ENCODE measurements at places on chromosomes 7 and 10.

DNA sequence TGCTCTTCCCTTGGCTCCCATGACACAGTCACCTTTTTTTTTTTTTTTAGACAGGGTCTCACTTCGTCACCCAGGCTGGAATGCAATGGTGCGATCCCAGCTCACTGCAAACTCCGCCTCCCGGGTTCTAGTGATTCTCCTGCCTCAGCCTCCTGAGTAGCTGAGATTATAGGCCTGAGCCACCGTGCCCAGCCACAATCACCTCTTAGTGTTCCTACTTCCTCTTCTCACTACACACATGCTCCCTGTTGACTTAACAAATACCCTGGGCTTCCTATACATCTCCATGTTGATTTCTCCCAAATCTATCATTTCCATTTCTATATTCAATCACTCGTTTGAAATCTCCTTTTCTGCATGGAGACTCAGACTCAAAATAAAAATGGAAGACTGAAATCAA, 91.7 kb downstream of the CUBN start:
- DNase-seq, result no peak

DNA sequence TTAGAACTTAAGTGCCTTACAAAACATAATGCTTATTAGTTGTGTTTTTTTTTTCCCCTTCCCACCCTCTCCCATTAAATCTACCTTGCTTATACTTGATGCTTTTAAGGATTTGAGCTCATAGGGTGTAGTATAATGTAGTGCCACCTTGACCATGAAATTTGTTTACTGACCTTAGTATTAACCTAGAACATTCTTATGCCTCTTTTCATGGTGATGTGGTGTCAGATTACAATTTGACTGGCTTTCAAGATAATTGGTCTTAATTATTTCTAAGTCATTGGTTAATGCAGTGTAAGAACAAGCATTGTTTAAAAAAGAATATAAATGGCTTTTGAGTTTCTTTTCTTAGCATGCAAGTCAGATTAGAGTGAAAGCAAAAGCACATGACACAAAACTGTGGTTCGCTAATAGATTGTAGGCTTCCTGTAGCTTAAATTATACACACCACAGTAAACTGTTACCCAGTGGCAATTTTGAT, 61.8 kb downstream of the ADD3 start:
- DNase-seq, result peak; percentile 80

GRCh38 chr7:133540096-133540860, 287.4 kb downstream of the EXOC4 start:
- DNase-seq, result no peak

DNA sequence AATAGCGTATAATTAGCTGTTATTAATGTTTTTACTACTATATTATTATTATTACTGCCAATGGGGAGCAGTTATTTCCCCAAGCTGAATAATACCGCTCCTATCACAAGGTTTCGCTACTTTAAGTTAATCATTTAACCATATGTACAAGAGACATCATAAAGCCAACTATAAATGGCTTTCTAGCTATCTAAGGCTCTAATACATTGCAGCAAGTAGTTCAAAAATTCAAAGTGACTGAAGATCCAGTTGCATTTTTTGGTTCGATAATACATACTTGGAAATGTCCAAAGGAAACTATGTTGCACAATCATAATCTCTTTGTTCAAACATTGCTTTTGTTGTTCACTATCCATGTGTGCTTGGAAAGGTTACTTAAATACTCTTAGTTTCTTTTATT, 952.0 kb upstream of the MBL2 start:
- no peak for DNase-seq

- DNase-seq, result no peak
Observed at GRCh38 chr10:104342941-104343411, 4.7 kb upstream of the ITPRIP start.

DNA sequence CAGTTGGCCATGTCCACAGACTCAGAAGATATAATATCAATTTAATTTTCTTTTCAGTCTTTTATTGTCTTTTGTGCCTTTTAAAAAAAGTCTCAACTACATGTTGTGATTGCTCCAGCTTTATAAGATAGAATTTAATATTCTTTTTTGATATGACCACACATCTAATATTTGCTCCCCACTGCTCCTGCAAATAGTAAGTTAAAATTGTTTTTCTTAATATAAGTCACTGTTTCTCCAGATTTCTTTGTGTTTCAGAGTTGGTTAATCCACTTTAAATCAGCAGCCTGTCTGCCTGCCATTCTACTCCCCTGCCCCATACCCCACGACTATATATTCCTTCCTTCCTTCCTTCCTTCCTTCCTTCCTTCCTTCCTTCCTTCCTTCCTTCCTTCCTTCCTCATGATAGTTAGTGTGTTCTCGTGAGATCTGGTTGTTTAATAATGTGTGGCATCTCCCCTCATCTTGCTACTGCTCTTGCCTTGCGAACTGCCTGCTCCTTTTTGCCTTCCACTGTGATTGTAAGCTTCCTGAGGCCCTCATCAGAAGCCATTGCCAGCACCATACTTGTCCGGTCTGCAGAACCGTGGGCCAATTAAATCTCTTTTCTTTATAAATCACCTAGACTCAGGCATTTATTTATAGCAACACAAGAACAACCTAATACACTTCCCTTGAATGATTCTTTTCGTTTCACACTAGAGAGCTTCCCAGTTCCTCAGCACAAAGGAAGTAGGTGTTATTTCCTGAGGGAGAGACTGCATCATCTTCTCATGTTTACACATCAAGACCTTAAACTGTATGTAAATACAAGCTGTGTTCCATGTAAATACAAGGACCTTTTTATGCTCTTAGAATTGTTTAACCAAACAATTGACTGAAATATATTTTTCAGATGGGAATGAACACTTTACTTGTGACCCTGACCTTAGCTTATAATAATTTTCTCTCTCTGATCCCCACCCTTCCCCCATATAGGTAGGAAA, 24.5 kb downstream of the TAS2R16 start:
- DNase-seq, result no peak

DNA sequence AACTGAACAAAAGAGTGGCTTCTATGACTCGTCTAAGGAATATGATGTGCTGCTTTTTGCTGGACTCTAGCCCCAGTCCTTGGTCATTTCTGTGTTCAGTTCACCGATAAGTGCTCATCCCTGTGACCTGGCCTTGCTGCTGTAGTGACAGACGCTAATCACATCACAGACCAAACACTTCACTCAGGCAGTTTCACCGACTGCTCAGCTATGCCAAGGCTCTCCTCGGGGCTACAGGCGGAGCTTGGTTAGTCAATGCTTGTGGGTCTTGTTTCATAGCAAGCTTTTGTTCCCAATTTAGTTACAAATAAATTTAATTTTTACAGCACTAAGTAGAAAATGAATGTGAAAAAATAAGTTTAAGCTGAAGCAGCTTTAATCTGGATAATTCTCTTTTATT, 190.8 kb upstream of the PRKCQ start:
- no peak for DNase-seq

GRCh38 chr10:63348245-63348850, 117.4 kb downstream of the JMJD1C start:
- DNase-seq, result no peak

GRCh38 chr7:99992330-99993038, 16.7 kb upstream of the AZGP1 start:
- DNase-seq, result no peak

DNA sequence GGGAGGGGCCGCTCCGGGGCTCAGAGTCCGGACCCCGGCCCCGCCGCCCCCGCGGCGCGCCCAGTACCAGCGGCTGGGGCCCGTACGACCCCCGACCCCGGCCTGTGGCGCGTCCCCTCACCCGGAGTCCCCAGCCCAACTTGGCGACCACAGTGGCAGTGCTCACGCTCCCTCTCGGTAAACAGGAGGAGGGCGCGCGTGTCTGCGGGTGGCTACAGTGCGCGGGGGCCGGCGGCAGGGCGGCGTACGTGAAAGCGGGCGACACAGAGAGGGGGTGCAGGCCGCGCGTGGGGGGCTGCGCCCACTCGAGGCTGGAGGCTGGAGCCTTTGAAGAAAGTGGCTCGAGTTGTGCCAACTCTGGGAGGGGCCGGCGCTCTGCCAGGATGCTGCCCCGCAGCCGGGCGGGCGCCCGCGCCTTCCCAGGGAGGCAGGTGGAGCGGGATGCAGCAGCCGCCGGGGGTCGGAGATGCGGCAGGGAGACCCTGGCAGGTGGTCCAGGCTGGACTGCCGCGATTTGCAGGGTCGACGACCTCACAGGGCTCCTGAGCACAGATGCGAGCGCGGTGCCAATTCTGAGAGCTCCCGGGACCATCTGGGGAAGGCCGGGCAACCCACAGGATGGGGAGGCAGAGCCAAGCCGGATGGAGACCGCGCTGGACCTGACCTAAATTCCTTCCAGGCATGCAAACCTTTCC, 655 bp downstream of the PTPRE start:
- no peak for DNase-seq

DNA sequence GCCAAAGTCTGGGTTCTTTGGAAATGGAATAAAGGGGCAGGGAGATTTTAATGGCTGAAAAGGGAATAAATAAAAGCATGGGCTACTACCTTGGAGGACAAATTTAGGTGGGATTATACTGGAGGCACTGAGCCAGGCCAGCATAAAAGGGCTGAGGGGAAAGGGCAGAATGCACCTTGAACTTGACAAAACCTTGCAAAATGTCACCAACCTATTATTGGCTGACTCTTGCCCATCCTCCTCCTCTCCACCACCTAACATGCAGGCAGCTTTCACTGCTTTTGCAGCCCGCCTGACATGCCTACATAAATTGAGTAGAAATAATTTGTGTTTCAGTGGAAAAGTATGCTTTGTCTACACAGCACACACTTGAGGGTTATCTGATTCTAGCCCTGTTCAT, 65.3 kb upstream of the ABLIM1 start:
- no peak for DNase-seq

- DNase-seq, result no peak
Observed at GRCh38 chr7:35571611-35572240, 123.2 kb downstream of the HERPUD2 start.

DNA sequence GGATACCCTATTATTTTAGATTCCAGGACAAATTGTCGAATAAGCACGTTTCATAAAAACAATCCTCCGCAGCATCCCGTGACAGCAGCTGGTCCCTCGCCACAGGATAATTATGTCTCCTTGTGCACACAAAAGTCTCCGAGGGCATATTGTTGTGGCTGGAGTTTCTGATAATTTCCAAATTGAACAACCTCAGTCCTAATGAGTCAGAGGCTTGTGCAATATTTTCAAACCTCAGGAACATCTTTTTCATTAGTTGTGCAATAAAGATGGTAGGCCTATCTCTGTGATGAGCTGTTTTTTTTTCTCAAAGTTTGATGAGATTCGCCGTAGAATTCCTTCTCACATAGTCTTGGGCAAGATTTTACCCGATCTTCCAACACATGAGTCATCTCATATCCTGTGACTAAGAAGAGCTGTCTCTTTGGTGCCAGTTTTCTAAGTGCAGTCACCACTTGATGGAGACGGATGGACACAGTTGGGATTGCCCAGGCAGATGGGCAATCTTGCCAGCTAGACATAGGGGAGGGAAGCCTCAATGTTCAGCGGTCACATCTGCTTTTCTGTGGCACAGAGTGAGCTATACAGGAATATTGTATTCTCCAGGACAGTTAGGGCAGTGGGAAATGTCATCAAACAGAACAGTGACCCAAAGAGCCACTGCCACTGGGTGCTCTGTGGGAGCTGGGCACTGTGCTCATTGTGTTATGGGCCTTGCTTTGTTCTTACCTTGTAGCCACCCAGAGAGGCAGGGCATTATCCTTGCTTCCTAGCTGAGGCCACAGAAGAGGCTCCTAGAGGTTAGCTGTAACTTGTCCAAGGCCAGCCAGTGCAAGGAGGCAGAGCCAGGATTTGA, 7.8 kb downstream of the HTRA1 start:
- no peak for DNase-seq

DNA sequence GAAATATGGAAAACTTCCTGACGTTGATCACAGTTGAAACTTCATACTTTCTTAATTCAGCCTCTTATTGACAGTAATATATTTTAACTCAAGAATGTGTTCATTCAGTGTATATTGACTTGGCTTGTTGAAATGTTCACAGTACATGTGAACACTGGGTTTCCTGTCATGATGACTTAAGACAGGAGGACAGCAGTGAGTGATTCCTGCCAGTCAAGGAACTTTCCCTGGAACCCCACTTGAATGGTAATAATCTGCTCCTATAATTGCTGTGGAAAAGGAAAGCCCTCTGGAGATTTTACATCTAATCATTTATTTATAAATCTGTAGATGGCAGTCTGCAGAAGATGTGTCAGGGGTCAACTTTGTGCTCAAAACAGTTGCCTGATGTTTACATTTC, 216.5 kb downstream of the MGMT start:
- no peak for DNase-seq

DNA sequence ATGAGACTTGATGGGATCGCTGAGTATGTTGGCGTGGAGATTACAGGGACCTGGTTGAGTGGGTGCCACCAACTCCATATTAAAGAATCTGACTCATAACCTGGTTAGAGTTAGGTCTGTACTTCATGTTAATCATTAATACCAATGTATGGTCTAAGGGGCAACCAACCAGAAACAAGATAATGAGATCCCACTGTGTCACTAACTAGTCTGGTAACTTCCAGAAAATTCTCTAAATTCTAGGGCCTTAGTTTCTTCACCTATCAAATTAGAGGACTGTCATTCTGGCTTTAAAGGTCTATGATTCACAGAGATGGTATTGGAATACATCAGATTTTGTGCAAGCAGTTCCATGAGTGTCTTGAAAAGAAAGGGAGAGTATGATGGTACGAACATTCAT, 102.2 kb downstream of the SNX10 start:
- DNase-seq, result no peak

DNA sequence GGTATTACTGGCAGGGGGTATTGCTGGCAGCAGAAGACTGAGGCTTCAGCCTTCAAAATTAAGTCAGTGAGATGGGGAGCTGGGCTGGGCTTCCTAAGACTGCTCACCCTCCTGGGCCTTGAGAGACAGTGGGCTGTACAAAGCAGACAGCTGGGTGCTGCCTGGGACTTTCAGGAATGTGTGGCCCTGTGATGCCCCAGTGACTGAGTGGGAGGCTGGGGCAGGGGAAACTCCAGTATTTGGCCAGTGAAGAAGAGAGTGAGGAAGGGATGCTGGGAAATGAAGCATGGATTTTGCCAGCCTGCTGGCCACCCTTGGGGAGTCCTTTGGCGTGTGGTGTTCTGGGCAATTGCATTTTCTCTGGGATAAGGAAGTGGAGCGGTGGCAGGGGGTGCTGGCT, 442 bp downstream of the ANKRD2 start:
- DNase-seq, result no peak

GRCh38 chr10:32744321-32744720, 213.7 kb downstream of the ITGB1 start:
- DNase-seq, result no peak

- DNase-seq, result no peak
Observed at GRCh38 chr10:101690461-101690860, 4.5 kb downstream of the FBXW4 start.

- DNase-seq, result peak; percentile 7
Observed at GRCh38 chr10:3976718-3977117, 191.7 kb upstream of the KLF6 start.

- DNase-seq, result no peak
Observed at GRCh38 chr10:70306181-70306705, 22.4 kb upstream of the NPFFR1 start.

- DNase-seq, result no peak
Observed at GRCh38 chr10:95451150-95451549, 110.0 kb downstream of the SORBS1 start.

DNA sequence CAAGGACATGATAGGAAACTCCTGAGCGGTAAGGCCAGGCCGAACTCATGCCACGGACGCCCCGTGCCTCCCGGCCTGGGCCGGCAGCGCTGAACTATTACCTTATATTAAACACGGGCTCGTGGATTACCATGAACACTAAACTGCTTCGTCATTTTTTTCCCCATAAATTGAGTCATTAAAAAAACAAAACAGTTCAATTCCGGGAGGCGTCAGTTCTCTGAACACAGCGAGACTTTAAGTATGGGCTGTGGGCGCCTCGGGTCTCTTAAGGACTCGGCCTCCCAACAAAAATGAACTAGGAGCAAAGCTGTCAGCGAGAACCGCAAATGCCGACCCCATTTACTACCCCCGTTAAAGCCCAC, 519 bp downstream of the PITRM1 start:
- no peak for DNase-seq
